ENCODE measurements at places on chromosomes 16 and 17.

- DNase-seq, result no peak
These were observed 32.2 kb downstream of the ACTG1 start for GRCh38 chr17:81480140-81481072.

- DNase-seq, result no peak
These were observed 19.0 kb downstream of the USP32 start for GRCh38 chr17:60372790-60373483.

DNA sequence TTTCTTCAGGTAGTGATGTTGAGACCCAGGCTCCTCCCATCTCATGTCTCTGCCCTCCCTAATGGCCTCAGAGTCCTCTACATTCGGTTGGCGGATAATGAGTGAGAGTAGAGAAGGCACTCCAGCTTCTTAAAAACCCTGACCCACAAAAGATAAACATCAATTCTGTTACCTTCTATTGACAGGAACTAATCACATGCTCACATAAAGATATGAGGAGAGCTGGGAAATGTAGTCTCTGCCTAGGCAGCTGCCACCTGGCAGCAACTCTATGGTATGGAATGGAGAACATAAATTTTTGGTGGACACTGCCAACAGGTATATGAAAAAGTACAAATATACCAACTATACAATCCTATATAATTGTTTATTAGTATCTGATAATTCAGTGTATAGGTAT lies 110.7 kb upstream of the HLF start:
- DNase-seq, result no peak

DNA sequence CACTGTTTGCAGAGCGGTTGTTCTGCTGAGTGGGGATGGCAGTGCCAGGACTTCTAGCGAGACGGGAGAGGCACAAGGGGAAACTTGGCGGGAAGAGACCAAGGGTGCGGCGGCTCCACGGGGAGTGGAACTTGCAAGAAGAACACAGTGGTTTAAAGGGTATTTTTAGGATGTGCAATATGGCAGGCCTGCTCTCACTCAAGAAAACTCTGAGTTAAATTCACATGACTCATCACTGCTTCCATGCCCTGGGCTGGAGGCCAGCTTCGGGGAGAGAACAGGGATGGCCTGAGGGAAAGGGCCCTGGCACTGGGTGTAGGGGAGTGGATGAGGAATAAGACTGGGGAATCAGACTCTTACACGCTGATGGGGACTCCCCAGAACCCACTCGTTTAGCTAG lies 13.3 kb upstream of the CD300LD start:
- DNase-seq, result no peak

- no peak for DNase-seq
These were observed 4.4 kb upstream of the DHX40 start for GRCh38 chr17:59561042-59561441.

- no peak for DNase-seq
These were observed 242.1 kb downstream of the MSI2 start for GRCh38 chr17:57498443-57498842.

GRCh38 chr17:81457401-81457800 lies 55.2 kb downstream of the ACTG1 start:
- DNase-seq, result no peak

GRCh38 chr16:70453892-70454221 lies 538 bp upstream of the FCSK start:
- DNase-seq, result no peak

GRCh38 chr16:83109490-83110125 lies 482.8 kb downstream of the CDH13 start:
- DNase-seq, result no peak

DNA sequence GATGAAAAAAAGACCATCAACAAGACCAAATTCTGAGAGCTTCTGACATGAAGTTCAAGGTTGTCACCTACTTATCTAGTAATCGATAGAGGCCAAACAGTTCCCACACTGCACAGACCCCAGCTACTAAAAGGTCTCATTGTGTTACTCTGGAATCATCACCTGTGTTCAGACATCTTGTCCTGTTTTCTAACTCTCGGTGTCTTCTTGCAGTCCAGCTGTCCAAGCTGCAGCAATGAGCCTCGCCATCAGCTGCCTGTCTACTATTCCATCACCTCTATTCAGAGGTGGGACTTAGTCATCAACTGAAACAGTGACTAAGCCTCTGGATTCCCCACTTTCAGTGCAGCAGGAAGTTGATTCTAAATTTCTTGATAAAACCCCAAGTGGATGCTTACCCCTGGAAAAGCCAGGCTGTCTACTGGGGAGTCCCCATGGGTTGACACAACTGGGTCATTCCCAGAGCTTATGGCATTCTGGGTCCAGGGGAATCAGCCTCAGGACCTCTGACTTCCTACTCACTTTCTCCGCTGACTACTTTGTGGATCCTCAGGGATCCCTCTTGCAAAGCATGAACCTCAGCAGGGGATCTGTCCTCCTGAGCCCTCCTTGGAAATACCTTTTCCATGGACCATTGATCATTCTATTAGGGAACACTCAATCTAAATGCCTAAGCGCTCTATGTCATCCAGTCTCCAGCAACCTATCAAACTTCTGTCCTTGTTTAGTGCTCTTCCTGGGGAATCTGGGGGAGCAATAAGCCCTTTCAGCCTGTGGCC lies 46.5 kb downstream of the HNF1B start:
- DNase-seq, result no peak

GRCh38 chr16:54503011-54503855 lies 216.6 kb upstream of the IRX3 start:
- no peak for DNase-seq

DNA sequence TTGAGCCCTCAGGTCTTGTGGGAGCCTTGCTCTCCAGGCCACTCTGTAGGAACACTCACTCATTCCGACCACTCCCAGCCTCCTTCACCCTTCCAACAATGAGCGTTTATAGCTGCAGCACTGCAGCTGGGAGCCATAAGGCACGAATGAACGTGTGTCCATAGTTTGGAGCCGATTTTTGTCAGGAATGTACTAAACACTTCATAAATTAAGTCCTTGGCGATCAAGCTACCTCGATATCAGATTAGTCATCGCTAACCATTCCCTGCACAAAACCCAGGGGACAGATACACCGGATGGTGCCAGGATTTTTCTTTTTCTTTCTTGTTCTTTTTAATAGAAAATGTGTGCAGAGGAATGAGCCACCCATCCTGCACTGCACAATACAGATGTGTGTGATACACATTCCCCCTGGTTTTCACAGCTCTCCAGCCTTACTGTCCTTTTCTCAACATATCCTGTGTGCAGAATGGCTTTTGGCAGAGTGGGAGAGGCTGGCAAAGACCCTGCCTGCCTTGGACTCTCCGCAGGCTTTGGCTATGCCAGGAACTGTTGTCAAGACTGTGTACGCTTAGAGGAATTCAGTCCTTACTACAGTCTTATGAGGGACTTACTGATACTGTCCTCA lies 68.4 kb upstream of the ELAC2 start:
- DNase-seq, result no peak

GRCh38 chr17:8659758-8660410 lies 29.4 kb upstream of the MYH10 start:
- no peak for DNase-seq

DNA sequence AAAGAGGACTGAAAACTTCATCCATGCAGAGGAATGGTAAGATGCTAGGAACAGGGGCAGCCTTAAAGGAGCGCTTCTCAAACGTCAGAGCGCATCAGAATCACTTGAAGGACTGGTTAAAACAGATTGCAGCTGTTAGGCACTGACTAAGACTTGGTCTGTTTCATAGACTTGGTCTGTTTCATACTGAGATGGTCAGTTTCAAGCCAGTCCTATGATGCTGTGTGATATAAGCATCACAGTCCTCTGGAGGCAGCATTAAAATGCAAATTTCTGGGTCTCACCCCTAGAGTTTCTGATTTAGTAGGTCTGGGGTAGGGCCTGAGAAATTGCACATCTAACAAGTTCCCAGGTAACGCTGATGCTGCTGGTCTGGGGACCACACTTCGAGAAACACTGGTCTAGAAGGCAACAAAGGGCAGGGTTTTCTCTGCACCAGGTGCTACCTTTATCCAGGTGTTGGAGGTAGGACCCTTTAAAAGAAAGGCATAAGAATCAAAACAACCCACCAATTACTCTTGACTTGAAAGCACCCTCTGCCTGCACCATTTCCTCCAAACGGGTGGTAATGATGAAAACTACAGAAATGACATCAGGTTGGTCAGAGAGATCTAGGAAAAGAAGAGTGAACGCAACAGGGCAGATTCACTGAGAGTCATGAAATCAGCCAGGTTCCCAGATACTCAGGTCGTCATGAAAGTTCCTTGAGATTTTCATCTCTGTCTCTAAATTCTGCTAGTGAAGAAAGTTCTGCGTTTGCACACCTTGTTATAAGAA lies 95.0 kb upstream of the RCVRN start:
- DNase-seq, result no peak

DNA sequence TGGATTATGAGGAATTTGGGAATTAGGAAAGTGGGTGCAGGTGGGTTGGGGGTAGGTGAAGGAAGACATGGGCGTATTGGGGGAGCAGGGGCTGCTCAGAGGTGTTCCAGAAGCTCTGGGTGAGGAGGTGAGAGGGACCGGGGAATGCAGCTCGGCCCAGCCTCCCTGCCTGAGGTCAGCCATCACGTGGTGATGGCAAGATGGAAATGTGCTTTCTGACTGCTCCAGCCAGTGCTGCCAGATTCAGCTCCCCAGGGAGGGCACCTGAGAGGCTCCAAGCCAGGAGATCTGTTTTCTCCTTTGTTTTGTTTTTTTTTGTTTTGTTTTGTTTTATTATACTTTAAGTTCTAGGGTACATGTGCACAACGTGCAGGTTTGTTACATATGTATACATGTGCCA lies 35.2 kb upstream of the STH start:
- DNase-seq, result no peak

DNA sequence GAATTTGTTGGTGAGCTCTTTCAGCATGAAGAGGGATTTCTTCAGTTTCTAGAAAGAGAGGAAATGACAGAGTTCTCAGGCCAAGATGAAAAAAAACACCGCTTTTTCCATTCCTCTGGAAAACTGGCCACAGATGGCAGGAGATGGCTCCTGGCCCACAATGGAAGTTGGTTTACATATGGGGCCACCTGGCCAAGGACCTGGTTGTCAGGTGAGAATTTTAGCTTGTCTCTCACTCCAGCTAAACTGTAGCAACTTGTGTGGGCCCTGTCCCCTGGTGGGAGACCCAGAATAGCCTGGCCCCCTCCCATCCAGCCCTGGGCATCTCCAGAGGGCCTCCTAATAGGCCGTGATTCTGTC lies 33.6 kb downstream of the LGALS9 start:
- DNase-seq, result no peak

DNA sequence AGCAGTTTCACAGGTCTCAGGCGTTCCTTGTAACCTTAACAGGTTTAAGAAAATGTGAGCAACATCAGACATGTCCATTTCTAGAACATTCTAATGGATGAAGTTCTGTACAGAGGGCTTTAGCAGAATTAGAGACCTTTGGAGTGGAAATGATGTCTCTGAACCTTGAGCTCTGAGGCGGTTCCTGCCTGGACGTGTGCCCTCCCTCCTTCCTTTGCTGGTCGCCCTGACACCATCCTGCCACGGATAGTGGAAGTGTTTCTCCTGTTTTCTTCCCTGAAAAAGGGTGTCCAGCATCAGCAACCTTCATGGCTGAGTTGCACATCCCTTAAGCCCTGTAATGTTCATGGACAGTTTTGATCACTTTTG lies 11.1 kb downstream of the SPATA33 start:
- no peak for DNase-seq

- no peak for DNase-seq
These were observed 180.0 kb downstream of the BCAS3 start for GRCh38 chr17:60857556-60858080.

- DNase-seq, result no peak
These were observed 37.9 kb downstream of the NDEL1 start for GRCh38 chr17:8473451-8474192.
